HCEC 1CT (cell line): ENCODE measurements at places on chromosomes 1 and 21.

- DNase-seq: no peak
Observed at GRCh38 chr21:34343347-34343746, 20.5 kb upstream of the KCNE2 start.

DNA sequence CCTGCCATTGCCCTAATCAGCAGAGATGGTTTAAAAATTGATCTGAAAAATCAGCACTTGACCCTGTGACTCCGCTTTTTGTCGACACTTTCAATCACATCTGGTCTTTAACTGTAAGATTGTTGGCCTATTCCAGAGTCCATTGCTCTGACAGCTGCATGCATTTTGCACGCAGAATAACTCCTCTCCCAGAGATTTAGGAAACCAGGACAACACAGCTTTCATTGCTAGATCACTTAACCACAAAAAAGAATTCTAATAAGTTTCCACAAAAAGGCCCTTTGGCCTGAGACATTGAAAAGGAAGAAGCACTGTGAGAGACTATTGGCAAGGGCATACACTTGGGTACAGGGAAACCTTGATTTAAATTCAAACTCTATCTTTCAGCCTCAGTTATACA lies 373.1 kb downstream of the TGFB2 start:
- DNase-seq: no peak

DNA sequence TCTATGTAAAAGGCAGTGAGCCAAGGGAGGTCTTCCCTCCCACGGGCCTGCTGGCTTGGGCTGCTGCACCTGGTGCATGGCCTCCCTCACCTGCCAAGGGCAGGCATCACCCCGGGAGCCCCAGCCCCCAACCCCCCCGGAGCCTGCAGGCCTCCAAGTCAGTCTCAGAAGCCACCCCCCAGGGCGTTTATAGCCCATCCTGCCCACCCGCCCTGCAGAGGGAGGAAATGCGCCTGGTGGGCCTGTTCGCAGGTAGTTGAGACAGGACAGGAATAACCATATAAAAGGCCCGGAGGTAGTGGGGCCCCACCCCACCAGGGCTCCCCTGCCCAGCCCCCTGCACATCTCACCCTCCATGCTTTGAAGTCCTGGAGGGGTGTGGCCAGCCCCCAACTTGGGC lies 18.2 kb upstream of the ARF1 start:
- DNase-seq: no peak

DNA sequence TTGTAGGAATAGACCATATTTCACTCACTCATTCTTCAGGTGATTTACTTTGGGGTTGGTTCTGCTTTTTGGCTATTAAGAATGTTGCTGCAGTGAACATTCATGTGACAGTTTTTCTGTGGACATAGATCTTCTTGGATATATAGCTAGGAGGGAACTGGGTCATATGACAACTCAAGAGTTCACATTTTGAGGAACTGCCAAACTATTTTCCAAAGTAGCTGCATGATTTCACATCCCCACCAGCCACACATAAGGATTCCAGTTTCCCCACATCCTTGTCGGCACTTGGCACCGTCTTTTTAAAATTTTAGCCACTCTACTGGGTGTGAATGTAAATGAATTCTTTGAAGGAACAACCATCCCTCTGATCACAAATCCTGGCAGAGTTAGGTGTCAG lies 126.0 kb downstream of the PRDM2 start:
- DNase-seq: no peak

DNA sequence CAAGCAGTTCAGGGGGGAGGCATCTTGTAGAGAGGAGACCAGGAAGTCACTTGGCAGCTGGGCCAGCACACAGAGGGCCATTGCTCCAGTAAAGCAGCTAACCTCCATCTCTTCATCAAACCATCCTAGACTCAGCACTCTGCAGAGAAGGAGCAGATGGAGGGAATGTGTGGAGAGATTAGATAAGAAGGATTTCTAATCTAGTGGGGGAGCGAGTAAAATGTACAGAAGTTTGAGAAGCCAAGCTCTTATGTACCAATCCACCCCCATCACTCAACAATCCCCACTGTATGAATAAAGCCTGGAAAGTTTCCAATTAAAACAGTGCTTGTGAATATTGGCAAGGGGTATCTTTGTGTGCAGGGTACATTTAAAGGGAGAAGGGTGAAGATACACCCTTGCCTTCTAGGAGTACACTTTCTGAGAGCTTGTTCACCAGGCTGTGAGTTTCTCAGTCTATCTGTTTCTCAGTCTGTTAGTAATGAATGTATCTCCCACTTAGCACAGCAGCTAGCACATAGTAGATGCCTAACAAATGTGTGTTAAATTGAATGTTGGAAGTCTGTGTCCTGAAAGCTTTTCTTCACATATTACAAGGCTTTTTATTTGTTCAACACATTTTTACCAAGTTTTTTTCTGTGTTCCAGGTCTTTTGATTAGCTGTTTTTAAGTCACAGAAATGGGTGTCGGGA lies 142.7 kb upstream of the UBE2U start:
- DNase-seq: no peak
